ENCODE measurements at places on chromosomes 13 and 19.
A peak's percentile ranks its signal among the peaks of the same experiment; 100 is the strongest.

DNA sequence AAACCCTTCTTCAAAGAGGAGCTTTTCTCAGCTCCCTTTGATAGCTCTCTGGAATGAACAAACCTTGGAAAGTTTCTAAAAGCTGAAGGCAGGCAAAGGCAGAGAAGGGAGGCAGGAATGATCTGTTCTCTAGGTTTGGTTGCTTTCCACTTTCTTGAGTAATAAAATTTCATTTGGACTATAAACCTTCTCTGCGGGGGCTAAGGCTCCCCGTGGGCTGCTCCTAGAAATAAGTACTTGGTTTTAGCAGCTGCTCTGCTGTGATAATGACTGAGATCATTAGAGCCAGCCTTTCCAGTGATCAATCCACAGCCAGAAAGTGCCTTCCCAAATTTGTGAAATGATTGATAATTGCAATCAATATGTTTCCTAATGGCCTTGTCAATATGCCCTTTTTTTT, 183.8 kb upstream of the HTR2A start:
- no peak for DNase-seq

GRCh38 chr19:45336696-45337251, 3.8 kb upstream of the KLC3 start:
- no peak for DNase-seq

DNA sequence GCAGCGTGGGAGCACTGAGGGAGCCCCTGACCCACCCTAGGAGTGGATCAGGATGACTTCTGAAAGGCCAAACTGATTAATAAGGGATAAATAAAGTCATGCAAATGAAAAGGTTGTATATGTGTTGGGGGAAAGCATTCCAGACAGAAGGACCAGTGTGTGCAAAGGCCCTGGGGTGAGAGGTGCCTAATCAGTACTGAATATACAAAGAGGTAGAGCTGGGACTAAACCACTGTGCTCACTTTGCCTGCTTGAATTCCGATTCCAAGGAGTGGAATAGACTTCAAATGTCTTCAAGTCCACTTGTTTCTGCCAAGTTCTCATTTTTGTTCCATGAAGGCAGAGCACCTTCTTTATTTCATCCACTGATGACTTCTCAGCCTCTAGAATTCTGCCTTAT, 32.6 kb upstream of the ADGRE1 start:
- DNase-seq = no peak

DNA sequence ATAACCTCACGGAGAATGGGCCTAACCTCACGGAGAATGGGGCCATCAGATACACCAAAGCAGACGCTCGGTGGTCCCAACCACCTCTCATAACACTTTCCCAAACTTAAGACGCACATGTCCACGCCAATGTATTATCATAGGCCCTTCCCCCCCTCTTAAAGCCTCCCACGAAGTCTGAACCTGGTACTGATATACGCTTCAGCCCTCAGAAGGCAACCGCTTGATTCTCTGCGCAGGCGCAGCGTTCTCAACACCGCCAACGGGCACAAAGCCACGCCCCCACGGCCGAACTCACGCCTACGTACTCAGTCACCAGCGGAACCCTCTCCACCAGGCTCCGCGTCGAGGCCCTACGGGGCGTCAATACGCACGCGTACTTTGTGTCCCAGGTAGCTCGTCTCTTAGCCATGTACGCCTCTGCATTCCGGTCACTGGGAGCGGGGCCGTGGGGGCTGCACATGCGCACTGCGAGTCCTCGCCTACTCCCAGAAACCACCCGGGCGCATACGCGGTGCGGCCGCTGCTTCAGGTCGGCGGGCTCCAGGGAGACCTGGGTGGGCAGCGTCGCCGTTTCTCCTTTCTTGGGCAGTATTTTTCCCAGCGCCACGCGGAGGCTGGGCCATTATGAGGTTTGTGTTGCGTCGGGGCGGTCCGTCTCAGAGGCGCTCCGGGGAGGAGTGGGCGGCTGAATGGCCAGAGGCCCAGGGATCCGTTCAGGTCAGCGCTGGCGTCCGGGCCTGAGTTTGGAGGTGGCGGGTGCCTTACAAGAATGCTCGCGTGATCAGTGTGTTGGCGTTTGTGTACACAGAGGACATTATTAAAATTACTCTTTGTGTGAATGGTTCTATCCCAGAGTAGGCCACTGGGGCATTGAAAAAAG, 25.3 kb downstream of the ZNF582 start:
- DNase-seq = peak; percentile 55

DNA sequence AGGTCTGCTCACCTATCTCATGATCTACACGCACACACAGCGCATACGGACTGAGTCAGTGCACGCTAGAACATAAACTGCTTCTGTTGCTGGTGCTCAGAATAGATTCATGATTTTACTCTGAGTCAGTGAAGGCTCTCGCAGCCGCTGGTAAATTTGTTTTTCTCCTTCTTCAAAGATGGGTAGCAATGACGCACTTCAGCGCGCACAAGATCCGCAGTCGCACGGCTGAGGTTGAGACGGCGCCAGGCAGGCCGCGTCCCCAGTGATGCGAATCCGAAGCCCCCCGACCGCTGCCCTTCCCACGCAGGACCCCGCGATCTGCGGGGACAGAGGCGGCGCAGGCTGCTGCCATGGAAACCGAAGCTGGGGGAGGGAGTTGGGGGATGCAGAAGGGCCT, 103.7 kb upstream of the USP29 start:
- DNase-seq = no peak

DNA sequence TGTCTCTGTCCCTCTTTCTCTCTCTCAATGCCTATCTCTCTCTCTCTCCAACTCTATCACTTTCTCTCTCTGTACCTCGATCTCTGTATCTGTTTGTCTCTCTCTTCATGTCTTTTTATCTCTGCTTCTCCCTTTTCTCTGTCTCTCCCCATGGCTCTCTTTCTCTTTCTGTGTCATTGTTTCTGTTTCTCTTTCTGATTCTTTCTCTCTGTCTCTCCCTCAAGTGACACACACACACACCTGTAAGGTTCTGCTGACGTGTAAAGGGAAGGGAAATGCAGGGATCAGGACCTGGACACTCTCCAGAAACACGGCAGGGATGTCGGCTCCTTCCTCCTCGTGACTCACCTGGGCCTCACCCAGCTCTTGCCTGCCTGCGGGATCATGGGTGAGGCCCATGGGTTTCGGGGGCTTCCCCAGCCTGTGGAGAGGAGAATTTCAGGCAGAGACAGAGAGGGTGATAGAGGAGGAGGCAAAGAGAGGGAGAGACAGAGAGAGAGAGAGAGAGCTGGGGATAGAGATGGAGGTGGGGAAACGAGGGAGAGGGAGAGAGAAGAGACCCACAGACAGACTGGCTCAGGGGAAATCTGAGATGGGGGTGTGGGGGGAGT, 5.4 kb upstream of the PLAUR start:
- DNase-seq = no peak

GRCh38 chr13:99687723-99688397, 186.6 kb downstream of the TM9SF2 start:
- DNase-seq = no peak

DNA sequence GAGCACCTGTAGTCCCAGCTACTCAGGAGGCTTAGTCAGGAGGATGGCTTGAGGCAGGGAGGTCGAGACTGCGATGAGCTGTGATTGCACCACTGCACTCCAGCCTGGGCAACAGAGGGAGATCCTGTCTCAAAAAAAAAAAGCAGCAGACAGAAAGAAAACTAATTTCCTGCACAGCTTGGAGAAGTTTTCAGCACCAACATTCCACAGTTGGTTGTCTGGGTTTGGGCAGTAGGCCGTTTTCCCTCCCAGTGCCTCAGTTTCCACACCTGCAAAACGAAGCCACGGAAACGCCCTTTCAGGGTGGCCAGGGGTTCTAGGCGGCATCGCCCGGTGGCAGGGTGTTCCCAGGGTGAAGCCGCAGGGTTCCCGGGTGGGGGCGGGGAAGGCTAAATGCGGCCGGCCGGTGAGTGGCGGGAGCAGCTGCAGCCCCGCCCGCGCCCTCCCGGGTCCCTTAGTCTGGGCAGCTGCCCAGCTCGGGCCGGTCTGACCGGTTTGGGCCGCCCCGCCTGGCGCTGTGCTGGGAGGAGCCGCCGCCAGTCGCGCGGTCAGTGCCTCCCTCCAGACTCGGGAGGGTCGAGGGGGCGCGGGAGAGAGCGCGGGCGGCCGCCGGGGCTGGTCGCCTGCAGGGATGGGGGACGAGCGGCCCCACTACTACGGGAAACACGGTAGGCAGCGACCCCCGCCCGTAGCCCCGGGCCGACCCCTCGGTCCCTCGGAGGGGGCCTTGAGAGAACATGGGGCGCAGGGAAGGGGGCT, at the start of gene SLC44A2:
TSS of gene SLC44A2 (plus strand) at position 551 of the 759 bp plus-strand sequence. CDS start at position 632, 81 bp downstream.
- DNase-seq = no peak
